ENCODE measurements at places on chromosomes 3 and 15.
A peak's percentile ranks its signal among the peaks of the same experiment; 100 is the strongest.

DNA sequence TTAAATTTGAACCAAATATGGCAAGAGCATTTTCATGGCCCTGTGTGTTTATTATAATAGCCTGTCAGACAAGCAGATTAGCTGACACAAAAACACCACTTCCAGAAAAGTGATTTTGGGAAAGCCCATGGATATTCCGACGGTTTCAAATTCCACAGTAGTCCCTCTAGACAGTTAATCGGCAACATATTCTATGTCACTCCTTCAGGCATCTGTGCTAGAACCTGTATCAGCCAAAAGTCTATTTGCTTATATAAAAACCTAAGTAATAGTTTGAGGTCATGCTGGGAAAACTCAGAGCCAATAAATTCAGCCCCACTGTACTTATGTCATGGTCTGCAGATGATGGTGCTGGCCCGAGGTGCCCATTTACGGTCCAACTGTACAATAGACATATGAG, 110.2 kb upstream of the ARHGEF26 start:
- DNase-seq, result no peak

DNA sequence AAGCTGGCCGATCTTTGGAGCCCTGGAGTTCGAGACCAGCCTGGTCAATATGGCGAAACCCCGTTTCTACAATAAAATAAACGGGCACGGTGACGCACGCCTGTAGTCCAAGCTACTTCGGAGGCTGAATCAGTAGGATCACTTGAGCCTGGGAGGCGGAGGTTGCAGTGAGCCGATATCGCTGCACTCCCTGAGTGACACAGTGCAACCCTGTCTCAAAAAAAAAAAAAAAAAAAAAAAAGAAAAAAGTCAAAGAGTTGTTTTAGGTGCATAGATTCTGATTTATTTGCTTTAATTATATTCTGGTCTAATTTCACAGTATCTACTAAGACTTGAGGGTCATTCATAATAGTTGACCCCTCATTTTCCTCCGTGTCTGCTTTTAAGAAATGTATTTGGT, 1.7 kb downstream of the ARL13B start:
- DNase-seq, result no peak

DNA sequence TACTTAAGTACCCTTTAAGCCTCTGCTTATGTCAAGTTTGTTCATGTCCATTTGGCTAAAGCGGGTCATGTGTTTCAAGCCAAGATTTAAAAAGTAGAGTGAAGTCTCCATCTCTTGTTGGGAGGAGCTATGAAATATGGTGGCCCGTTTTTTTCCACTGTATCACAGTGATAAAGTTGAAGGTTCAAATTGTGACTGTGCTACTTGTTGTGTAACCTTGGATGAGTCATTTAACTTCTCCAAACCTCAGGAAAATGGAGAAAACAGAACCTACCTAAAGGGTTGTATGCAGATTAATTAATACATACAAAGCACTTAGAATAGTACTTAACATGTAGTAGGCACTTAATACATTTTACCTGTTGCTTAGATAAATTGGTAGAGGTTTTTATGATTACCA, 43.4 kb downstream of the SNAPC5 start:
- no peak for DNase-seq

DNA sequence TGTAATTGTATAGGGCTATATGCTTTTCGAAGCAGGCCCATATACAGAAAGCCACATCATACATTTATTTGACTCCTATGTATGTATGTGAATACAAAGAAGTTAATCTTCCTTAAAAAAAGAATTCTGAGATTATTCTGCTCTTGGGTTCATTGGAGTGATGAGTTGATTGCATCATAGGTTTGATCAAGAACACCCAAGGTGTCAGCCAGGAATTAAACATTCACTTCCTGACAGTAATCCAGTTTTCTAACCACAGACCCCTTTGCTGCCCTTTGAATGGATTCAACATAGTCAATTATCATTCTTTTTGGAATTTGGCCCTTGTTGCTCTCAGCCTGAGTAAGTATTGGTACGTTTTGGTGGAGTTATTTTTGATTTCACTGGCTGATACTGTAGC, 225.6 kb downstream of the CACNA2D3 start:
- no peak for DNase-seq

DNA sequence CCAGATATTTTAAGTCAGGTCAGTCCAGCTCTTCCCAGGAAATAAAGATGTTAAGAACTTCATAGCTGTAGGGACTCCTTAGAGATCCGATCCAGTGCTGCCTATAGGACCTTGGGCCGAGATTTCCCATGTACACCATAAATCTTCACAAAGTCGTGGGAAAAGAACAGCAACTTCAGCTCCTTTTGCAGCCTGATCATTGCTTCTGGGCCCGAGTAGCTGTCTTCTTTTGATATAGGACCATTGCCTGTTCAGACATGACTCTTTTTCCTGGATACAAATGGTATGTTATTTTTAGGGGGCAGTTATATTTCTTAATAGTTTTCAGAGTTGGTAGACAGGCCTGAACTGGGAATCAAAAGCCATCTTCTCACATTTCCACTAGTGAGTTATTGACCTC, 20.5 kb downstream of the IL1RAP start:
- no peak for DNase-seq

DNA sequence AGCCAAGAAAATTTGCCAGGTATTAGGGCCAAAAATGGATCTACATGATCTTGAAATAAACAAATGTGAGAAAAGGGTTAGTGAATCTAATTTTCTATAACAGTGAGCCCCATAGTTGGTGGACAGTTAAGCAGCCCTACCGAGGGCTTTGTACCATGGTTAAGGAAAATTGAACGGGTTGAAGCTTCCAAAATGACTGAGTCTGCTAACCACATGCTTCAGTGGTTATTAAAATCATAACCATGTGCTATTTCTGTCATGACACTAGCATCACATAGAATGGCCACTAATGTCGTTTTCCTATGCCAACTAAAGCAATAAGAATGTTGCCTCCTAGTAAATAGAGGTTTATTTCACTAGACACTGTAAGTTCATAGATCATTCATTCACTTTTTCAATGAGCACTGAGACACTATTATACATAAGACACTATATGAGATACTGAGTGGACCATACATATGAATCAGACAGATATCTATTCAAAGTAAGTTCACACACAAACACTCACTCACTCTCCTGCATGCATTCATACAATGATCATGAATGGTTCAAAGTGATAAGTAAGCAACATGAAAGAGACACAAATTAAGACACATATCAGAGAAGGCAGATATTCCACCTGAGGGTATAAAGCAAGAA, 4.3 kb downstream of the SST start:
- no peak for DNase-seq

- peak; percentile 16 for DNase-seq
These were observed 8.3 kb downstream of the ANKRD63 start for GRCh38 chr15:40274350-40275274.

GRCh38 chr3:14561051-14561960, 21.2 kb upstream of the GRIP2 start:
- no peak for DNase-seq

Data from AG04449 (cell line).